ENCODE measurements at places on chromosomes 4 and X.

- DNase-seq, result no peak
These were observed 8.8 kb downstream of the TBL1X start for GRCh38 chrX:9473708-9474107.

- no peak for DNase-seq
These were observed 1093.8 kb upstream of the AGA start for GRCh38 chr4:178535939-178536579.

GRCh38 chr4:87524456-87524855 lies 4.7 kb downstream of the SPARCL1 start:
- DNase-seq, result no peak

GRCh38 chr4:23946299-23946698 lies 56.5 kb upstream of the PPARGC1A start:
- DNase-seq, result no peak

DNA sequence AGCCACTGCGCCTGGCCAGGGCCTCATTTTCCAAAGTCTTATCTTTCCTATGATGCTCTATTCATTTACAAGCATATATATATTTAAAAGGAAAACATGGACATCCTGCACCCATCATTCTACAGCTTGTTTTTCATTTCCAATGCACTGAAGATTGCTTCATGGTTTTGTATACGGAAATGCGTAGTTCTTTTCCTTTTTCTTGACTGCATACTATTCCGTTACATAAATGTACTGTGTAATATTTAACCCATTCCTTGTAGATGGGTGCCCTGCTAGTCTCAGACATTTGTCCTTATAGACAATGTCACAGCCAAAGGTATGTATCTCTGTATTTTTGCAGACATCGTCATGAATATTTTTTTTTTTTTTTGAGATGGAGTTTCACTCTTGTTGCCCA lies 257.0 kb downstream of the ASMT start:
- no peak for DNase-seq
